Chondrocyte (in vitro differentiated cells): ENCODE measurements at places on chromosomes 16 and 17. TPM values are rescaled to one million over a fixed set of nuclear protein-coding genes. Genes with fewer than 3 reads are reported as not detected.

- peaks cover 64% of the 10 kb centered on the region for H3K4me1 ChIP-seq
- H3K27ac ChIP-seq = no peak overlapping the region
- DNase-seq = peak; percentile 48
- no peak overlapping the region for H3K4me3 ChIP-seq
- H3K27me3 ChIP-seq = no peaks in the 10 kb centered on the region
- no peaks in the 10 kb centered on the region for H3K36me3 ChIP-seq
Observed at GRCh38 chr17:17052462-17053221, 10.4 kb downstream of the MPRIP start.

DNA sequence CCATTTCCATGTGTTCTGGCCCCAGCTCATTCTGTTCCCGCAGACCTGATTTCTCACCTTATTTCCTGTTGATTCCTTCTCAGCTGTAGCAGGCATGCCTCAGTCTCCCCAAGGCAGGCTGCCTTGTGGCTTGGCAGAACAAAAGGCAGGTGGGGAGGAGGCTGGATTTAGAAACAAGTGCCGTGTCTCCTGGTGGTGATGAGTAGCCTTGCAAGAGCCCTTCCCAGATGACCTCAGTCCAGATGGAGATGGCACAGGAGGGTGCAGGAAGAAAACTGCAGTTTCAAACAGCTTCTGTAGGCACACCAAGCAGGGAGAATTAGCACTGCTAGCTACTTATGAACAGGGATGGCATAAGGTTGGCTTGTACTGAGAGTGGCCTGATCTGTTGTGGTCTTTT lies 64.6 kb downstream of the ARHGAP44 start:
- H3K4me1 ChIP-seq = no peaks in the 10 kb centered on the region
- no peaks in the 10 kb centered on the region for H3K27me3 ChIP-seq
- no peak for DNase-seq

Gene RCVRN
- not detected in 3 replicates for total RNA-seq

DNA sequence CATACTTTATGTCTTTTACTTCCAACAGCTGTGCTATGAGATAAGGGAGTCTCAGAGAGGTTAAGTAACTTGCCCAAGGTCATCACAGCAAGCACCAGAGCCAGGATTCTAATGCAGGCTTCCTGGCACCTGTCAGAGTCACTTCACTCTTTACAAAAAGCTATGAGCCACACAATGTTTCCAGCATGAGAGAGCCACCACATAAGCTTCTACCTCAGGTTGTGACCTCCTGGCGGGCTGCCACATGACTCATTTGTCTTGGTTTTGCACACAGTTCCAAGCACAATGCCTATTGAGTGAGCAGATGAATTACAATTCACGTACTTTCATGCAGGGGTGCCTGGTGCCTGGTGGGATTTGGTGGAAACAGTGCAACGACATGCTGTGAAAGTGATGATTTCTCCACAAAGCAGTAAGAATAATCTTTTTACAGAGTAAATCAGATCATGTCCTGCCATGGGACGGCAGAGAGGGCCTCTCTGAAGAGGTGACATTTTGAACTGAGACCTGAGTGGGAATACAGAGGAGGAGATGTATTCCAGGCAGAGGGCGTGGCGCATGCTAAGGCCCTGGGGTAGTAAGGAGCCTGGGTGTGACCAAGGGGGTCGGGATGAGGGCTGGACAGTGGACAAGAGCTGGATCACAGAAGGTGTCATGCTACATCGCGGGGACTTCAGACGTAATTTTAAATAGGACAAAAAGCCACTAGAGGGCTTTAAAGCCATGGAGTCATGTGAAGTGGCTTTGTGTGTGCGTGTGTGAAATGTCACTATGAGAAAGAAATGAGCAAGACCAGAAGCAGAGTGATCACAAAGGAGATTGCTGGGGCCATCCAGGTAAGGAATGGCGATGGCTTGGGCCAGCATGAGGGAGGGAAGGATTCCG lies 53.4 kb downstream of the CACNG3 start:
- no peak for DNase-seq
- H3K36me3 ChIP-seq = no peaks in the 10 kb centered on the region
- H3K27ac ChIP-seq = no peak overlapping the region
- no peak overlapping the region for H3K4me3 ChIP-seq

GRCh38 chr16:17364319-17365210 lies 106.2 kb downstream of the XYLT1 start:
- no peaks in the 10 kb centered on the region for H3K36me3 ChIP-seq
- no peaks in the 10 kb centered on the region for H3K27me3 ChIP-seq
- peaks cover 78% of the 10 kb centered on the region for H3K4me1 ChIP-seq
- DNase-seq = no peak
- H3K27ac ChIP-seq = peak overlapping the region; percentile 55
